ENCODE measurements at places on chromosomes 4 and X.

DNA sequence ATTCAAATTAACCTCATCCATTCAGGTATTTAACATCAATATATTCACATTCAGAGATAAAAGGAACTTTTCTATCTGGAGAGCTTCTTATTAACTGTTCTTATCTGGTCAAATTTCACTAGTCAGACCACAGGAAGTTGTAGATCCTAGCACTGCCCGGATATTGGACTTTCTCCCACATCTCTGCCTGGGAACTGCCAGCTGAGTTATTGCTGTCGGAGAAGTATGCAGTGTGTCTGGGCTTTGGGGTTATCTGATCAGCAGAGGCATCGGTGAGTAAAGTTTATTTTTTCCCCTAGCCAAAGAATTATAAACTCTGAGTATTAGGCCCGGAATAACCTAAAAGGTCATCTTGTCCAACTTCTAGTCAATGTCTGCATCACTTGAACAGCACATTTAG lies 45.1 kb downstream of the OR13H1 start:
- no peak for DNase-seq

GRCh38 chrX:28273736-28274135 lies 292.5 kb upstream of the DCAF8L1 start:
- no peak for DNase-seq

GRCh38 chr4:185809533-185810071 lies 2.4 kb downstream of the SORBS2 start:
- no peak for DNase-seq

- peak; percentile 3 for DNase-seq
These were observed 141.1 kb downstream of the MAML3 start for GRCh38 chr4:140012688-140013486.

DNA sequence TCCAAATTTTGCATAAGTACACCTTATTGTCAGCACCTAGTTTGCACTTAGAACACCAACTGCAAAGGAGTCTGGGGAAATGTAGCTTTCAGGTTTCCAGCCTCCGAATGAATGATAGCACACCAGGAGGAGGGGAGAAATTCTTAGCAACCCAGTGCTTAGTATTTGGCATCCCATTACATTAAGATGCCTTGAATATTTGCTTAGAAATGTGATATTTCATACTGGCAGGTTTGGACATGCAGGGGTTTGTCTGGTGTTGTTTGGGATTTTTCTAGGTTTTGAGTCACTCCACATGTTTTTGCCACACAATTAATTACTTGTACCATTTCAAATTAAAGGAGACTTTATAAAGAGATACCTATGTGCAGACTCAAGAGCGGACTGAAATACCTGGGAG lies 60.3 kb upstream of the CAMK2D start:
- DNase-seq = no peak

GRCh38 chrX:137032841-137033773 lies 688 bp downstream of the GPR101 start:
- no peak for DNase-seq

- no peak for DNase-seq
These were observed 786 bp upstream of the ZFX start for GRCh38 chrX:24148535-24149350.

DNA sequence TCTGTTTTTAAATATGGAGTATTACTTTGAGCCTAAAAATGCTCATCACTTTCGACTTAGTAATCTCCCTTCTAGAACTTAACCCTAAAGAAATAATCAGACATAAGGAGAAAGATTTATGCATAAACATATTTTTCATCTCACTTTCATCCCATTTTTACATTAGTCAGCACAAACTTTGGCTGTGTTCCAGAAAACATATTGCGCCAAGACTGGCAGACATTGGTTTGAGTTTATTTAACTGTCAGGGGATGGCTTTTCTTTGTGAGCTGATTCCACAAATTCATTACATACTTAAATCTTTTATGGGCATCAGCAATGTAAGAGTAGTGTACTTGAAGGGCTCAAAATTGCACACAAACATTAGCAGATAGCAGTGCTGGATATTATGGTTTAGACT lies 23.7 kb downstream of the MAOA start:
- DNase-seq = no peak
